ENCODE measurements at places on chromosomes 12 and 14.

DNA sequence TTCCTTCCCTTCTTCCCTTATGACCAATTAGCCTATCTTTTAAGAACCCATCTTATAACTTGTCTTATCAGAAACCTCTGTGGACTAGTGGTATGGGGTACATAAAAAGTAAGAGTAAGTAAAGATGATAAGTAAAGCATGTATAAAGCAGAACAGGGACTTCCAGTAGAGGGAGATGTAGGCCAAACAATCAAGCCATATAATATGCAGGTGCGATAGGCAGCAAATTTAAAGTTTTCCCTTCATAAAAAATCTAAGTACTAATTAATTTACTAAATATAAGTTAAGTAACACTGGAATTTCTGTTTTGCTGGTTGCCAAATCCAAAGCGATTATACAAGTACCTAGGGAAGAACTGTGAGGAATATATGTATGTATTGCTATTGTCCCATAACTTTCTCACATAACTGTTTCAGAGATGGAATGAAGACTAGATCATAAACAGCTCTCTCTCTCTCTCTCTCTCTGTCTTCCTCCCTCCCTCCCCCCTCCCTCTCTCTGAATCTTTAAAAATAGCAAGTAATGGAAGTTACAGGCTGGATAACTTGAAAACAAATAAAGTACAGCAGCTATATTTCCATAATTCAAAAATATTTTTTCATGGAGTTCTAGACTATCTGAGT, 25.7 kb downstream of the METTL25 start:
- DNase-seq, result no peak

DNA sequence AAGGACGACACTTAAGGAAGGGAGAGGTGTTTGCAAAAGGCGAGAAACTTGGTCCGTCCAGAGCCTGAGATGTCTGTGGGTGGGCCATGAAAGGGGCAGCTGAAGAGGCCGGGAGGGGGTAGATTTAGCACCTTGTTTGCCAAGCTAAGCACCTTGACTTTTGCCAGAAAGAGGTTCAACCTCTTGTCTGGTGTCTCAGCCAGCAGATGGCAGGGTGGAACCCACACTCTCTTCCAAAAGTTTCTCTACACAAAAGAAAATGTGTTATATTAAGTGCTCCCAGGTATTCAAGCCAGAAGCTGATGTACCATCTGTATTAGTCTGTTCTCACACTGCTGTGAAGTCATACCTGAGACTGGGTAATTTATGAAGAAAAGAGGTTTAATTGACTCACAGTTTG, 69.9 kb downstream of the SUDS3 start:
- no peak for DNase-seq

- no peak for DNase-seq
Measured at GRCh38 chr14:23147676-23148075, 28.6 kb upstream of the CEBPE start.

DNA sequence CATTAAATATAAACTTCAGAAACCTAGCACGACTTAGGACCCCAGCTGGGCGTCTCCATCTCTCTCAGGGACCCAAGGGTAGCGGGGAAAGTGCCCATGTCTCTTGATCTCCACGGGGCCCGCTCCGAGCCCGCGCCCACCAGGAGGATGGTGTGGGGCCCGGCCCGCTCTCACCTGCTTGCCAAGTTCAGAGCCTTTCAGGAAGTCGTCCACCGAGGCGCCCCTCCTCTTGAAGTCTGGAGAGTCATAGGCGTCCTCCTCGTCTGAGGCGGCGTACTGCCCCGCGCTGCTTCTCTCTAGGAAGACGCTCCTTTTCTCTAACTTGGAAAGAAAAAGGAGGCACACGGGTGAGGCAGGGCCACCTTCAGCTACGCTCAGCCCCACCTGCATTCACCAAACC, 96.9 kb downstream of the PIWIL1 start:
- DNase-seq, result no peak

DNA sequence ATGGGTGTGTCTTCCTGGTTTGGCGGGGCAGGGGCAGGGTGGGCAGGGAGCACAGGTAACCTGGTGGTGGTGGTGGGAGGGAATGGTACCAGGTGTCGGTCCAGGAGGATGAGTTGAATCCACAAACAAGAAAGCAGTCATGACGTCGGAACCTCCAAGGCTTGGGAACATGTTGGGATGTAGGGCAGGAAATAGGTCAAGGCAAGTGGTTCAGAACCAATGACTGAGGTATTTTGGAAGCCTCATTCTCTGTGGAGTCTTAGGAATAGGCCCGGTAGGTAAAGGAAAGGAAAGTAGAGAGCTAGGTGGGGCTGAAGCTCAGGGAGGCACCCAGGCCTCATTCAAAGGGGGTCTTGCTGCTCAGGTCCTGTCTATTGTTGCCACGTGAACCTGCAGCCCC, 39.1 kb upstream of the TMED10 start:
- DNase-seq, result no peak

Data from GM13976 (cell line).